Nephron progenitor cell (in vitro differentiated cells): ENCODE measurements at places on chromosomes 6 and 20.
A peak's percentile ranks its signal among the peaks of the same experiment; 100 is the strongest.

DNA sequence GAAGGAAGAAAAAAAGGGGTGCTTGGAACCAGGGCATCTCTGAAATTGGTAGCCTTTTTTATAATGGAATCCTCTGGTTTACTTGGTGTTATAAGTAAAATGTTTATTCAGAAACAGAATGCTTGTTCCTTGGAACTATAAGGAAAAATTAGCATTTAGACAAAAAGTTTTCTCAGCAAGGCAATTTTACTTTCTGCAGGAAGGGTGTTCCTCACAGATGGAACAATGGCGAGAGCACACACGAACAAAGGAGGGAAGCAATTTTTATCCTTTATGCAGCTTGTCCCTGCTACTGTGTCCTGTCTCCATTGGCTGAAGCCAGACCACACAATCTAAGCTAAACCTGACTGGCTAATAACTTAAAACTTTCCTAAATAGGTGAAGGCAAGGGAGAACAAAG lies 22.7 kb upstream of the FANCE start:
- H3K36me3 ChIP-seq: peaks cover 19% of the 10 kb centered on the region
- no peak overlapping the region for H3K4me3 ChIP-seq
- H3K27me3 ChIP-seq: no peaks in the 10 kb centered on the region
- H3K27ac ChIP-seq: no peak overlapping the region
- no peak for DNase-seq

DNA sequence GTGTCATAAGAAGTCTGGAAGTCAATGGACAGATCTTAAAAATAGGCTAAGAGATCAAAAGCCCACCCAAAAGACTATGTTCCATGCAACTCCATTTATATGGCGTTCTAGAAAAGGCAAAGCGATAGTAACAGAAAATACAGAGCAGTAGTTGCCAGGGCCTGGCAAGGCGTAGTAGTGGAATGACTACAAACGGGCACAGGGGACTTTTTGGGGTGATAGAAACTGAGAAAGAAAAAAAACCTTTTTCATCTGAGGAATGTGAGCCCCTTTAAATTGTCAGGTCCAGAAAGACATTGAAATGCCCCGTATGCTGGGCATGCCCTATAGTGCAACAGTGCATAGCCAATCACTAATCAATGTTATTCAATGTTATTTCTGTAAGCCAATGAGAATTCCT lies 47.2 kb upstream of the FAM50B start:
- H3K27me3 ChIP-seq: peaks cover 11% of the 10 kb centered on the region
- DNase-seq: no peak
- H3K4me1 ChIP-seq: peaks cover 21% of the 10 kb centered on the region
- H3K27ac ChIP-seq: no peak overlapping the region
- no peak overlapping the region for H3K4me3 ChIP-seq

DNA sequence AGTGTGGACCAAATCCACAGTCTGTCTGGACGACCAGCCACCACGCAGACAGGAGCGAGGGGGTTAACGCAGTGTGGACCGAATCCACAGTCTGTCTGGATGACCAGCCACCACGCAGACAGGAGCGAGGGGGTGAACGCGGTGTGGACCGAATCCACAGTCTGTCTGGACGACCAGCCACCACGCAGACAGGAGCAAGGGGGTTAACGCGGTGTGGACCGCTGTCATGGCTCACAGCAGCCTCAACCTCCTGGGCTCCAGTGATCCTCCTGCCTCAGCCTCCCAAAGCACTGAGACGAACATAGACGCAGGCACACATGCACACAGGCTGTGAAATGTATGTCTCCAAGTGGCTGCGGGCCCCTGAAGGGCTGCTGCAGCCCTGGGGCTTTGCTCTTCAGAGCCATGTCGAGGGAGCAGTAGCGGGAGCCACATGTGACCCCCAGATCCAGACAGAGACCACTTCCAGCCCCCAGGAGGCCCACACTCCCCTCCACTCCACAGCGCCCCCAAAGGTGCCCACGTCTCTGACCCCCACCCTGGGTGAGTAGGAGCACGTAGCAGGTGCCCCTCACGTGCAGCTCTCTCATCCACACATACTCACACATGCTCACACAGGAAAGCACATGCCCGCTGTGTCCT lies 98.1 kb downstream of the YTHDF1 start:
- no peak overlapping the region for H3K27ac ChIP-seq
- no peaks in the 10 kb centered on the region for H3K4me1 ChIP-seq
- no peak for DNase-seq
- peaks cover 82% of the 10 kb centered on the region for H3K27me3 ChIP-seq
- no peaks in the 10 kb centered on the region for H3K36me3 ChIP-seq

- DNase-seq: no peak
- H3K4me3 ChIP-seq: no peak overlapping the region
- peaks cover 11% of the 10 kb centered on the region for H3K4me1 ChIP-seq
These were observed 104.8 kb downstream of the TAF4 start for GRCh38 chr20:61960836-61961235.

GRCh38 chr6:9417400-9417799 lies 982.1 kb upstream of the SLC35B3 start:
- H3K4me1 ChIP-seq: no peaks in the 10 kb centered on the region
- no peak for DNase-seq
- H3K27ac ChIP-seq: no peak overlapping the region
- no peak overlapping the region for H3K4me3 ChIP-seq
- H3K27me3 ChIP-seq: peaks cover 4% of the 10 kb centered on the region
- no peaks in the 10 kb centered on the region for H3K36me3 ChIP-seq

DNA sequence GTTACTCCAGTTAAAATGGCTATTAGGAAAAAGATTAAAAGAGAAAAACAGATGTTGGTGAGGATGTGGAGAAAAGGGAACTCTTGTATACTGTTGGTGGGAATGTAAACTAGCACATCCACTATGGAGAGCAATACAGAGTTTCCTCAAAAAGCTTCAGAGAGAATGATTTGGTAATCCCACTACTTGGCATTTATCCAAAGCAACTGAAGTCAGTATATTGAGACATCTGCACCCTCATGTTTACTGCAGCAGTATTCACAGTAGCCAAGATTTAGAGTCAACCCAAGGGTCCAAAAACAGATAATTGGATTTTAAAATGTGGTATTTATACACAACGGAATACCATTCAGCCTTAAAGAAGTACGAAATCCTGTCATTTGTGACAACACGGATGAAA lies 469.5 kb downstream of the QKI start:
- peaks cover 4% of the 10 kb centered on the region for H3K27me3 ChIP-seq
- no peak for DNase-seq
- peaks cover 14% of the 10 kb centered on the region for H3K36me3 ChIP-seq
- no peak overlapping the region for H3K4me3 ChIP-seq

DNA sequence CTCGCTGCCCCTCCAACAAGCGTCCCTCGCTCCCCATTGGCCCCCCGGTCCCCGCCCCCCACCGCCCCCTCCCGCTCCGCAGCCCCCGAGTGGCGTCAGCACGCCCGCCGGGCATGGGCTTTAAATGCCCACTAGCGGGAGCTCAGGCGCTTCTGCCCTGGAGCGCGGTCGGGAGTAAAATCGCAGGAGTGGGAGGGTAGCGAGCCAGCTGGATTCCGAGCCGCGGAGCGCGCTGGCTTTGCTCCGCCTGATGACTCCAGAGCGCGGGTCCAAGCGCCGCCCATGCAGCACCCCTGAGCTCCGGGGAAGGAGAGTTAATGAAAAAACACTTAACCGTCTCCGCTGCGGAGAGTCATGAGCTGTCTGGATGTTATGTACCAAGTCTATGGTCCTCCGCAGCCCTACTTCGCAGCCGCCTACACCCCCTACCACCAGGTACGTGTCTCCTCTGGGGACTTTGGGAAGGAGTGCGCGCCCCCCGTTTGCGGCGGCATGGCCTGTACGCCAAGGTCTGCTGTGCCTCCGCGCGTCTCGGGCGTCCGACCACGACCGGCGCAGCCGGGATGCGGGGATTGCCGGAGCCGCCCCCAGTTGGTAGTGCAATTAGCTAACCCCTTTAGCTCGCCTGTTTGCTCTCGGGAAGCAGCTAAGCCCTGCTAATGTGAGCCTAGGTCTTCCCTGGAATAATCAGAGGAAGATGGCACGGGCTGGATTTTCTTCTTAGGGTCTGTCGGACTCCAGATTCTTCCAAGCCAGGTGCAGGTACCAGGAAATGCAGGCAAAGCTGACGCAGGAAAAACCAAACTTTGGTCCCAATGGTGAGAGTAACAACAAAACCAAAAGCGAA lies at the start of gene VGLL2:
Gene VGLL2, plus strand, starts transcription at position 149 of the 847 bp plus-strand sequence. Its CDS starts 206 bp downstream, at position 355.
- H3K36me3 ChIP-seq: no peaks in the 10 kb centered on the region
- peaks cover 21% of the 10 kb centered on the region for H3K4me1 ChIP-seq
- peak; percentile 78 for DNase-seq
- H3K4me3 ChIP-seq: peak within 1 kb of the TSS; percentile 83
